ENCODE measurements at places on chromosomes 5 and 9. TPM values are rescaled to one million over a fixed set of nuclear protein-coding genes. Genes with fewer than 3 reads are reported as not detected.

DNA sequence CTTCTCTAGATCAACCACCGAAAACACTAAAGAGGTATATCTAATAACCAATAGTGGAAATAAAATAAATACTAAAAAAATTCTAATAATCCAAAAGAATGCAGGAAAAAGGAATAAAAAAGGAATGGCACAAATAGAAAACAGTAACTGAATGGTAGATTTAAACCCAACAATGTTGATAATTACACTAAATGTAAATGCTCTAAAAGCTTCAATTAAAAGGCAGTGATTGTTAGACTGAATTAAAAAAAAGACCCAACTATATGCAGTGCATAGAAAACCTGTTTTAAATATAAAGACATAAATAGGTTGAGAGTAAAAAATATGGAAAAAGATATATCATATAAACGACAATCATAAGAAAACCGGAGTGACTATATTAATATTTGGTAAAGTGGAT lies 9.2 kb upstream of the ZBTB5 start:
- no peak for DNase-seq

GRCh38 chr9:129323999-129324553 lies 146.0 kb upstream of the IER5L start:
- no peak for DNase-seq

GRCh38 chr9:122807271-122807900 lies 7.5 kb downstream of the OR1K1 start:
- no peak for DNase-seq

DNA sequence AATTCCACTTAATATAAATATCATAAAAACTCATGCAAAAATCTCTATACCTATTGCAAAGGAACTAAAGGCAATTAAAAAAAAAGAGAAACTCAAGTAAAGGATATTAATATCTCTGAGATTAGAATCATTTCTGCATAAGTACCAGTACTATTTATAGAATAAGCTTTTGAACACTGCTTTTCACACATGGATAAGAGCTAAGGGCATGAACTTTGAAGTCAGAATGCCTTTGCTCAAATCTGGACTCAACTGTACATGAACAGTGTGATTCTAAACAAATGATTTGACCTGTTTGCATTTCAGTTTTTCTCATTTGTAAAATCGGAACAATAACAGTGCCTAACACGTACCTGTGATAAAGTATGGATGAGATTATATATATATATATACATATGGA lies 255.9 kb downstream of the EFNA5 start:
- no peak for DNase-seq

- DNase-seq: no peak
Observed at GRCh38 chr5:172356047-172356446, 72.5 kb upstream of the UBTD2 start.

IL9 gene
- not detected for polyA plus RNA-seq

UBE2D2 gene
- 83.4 TPM for polyA plus RNA-seq

Data from B cell (primary cell).